ENCODE measurements at places on chromosomes 6 and 20.

DNA sequence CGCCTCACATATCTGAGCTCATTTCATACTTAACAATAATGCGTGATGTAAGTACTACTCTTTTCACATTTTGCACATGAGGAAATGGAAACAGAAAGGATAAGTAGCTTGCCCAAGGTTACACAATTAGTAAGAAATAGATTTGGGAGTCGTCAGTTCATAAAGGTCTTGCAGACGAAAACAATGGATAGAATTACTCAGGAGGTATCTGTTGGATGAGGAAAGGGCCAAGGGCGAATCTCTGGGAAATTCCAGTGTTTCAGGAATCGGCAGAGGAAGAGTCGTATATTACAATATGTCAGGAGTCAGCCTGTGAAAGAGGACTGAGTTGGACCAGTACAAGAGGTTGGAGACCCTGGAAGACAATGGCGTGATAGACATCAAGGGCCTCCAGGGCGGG lies 12.8 kb upstream of the EDN1 start:
- no peak for DNase-seq

GRCh38 chr6:112058243-112059032 lies 4.5 kb downstream of the CCN6 start:
- DNase-seq: no peak

DNA sequence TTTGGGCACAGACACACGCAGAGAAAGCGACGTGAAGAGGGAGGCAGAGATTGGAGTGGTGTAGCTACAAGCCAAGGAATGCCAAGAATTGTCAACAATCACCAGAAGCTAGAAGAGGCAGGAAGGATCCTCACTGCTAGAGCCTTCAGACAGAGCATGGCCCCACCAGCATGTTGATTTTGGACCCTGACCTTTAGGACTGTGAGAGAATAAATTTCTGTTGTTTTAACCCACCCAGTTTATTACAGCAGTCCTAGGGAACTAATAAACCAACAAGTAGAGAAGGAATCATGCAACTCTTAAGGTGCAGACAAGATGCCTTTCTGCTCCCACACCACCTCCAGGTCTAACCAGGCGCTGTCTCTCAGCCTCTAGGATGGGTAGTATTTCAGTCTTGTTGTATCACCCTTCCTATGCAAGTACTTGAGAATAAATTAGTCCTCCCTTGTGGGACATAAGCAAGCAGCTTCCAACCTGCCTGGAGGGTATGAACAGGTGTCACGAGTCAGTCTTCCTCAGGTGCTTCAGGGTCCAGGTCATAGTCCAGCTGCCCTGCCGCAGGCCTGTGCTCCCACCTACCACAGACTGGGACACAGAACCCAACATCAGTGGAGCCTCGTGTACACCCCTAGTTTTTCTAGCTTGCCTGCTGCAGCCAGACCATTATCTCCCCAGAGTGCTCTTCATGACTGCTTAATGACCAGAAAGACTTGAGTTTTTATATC lies 46.4 kb upstream of the CCN2 start:
- DNase-seq: no peak

DNA sequence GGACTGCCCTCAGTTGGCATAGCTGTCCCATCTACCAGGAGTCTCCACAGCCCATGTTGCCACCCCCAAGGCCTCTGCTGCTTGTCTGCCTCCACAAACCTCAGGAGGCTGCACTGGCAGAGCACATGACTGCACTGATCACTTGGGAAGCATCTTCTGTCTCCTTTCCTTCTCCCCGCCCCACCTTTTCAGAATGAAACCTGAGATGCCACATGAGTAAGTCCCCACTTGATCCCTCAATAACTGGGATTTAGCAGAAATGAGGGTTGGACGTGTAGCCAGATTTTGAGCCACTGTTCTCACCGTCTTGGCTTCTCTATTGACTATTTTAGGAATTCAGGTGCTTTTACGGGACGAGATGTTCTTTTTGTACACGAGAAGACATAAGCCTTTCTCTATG lies 328.4 kb downstream of the CDC5L start:
- no peak for DNase-seq

DNA sequence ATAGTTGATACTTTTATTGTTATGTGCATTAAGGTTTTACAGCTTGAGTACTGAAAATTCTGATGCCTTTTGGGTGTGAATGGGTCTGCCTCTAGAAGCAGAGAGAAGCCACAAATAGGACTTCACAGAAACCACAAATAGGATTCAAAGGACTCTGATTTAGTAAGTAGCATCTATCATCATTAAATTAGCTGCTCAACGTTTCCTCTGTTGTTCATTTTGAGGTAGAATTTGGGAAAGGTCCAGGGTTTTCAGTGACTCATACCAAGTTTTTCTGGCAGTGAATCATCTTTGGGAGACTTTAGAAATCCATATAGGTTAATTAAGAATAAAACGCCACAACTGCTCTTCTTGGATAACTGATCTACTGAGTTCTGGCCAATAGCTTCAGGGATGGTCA lies 105.1 kb downstream of the PHF3 start:
- DNase-seq: peak; percentile 18

DNA sequence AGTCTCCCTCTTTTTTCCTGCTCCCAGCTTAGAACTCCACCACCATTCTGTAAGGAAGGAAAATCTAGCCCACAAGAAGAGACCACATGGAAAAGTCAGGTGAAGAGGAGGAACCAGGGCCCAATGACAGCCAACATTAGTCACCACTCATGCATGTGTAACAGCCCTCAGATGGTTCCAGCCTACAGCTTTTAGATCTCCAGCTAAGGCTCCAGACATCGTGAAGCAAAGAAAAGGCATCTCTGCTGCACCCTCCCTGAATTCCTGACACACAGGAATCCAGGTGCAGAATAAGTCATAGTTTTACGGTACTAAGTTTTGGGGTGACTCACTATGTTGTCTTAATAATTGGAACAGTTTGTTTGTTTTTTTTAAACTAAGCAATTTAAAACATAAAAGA lies 25.5 kb downstream of the DCDC2 start:
- DNase-seq: peak; percentile 99

Data from kidney glomerular epithelial cell (primary cell).